ENCODE measurements at places on chromosomes 16 and 17.

GRCh38 chr17:44966348-44967025 is 1.6 kb downstream of the C1QL1 start:
- no peak for DNase-seq

DNA sequence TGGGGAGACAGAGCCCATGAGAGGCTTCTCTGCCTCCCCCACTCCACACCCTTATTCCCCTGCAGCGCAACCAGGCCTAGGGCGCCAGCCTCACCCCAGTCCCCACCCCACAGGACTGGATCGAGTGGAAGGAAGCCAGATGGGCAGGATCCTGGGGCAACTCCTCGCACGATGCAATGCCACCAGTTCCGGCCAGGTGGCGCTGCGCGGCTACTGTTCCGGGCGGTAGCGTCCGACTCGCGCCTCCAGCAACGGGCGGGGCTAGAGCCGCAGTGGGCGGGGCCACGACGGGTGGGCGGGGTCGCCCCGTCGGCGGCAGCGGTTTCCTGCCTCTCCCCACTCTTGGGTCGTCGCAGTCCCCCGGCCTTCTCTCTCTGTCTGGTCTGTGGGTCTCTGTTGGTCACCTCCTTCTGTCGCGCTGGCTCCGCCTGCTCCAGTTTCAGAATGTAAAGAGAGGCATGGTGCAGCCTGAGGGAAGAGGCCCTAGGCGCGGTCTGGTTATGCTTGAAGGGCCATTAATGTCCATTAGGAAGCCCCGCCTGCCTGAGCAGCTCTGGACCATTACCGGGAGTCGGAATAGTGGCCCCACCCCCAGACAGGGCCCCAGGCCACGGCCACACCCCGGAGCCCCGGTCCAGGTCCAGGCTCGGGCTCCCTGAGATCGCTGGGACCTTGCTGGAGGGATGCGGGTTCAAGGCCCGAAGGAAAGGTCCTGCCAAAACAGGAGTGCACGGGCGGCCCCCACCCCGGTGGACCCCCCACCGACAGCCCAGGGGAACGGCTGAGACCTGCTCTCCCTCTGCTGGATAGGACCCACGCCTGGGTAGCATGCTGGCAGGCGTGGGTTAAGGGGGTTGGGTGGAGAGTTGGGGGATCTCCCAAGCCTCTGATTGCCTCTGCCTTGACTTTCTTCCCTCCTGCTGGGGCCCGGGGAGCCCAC is 3.3 kb upstream of the NHERF2 start:
- DNase-seq, result peak; percentile 78

DNA sequence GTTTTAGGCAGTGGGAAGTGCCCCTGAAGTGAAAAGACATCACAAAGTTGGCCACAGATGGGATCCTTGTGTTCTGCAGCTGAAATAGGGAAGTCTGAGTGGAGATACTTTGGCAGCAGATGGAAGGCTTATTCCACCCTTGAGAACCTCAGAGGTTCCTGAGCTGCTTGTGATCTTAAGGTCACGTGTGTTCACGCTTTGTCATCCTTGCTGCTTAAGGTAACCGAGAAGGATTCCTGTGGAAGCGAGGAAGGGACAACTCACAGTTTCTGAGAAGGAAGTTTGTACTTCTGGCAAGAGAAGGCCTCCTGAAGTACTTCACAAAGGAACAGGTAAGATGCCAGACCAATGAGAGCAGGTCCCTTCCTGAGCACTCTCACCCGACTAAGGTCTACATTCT is 12.2 kb downstream of the ADAP2 start:
- DNase-seq, result peak; percentile 42

DNA sequence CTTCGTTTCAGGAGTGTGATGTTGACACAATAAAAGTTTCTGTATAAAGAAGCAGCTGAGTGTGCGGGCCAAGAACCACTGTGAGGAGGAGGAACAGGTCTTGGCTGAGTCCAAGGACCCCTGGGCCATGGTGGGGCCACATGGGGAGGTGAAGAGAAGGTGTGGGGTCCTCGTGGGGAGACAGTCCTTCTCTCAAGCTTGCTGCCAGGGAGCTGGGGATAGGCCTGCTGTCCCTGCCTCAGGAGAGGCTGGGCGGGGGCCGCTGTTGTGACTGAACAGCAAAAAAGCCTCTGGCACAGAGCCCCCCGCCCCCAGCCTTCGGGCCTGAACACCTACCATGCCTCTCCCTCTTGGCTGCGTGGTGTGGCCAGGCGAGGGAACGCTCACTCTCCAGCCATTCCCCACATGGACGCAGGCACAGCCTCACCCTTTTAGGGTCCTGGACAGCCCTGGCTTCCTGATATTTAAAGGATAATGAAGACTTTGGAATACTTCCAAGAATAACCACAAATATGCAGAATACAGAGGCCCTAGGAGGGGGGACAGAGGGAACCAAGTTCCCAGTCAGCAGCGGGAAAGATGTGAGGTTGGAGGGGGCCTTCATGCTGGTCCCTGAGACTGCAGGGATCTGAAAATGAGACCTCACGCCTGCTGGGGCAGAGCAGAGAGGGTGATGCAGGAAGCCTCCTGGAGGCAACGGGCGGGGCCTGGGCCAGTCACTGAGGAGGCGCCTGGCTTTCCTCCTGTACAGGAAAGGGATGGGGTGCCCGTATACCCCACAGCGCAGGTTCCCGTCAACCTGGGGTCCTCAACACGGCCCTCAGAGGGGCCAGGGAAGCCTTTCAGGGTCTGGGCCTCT is 100.0 kb upstream of the CREBBP start:
- no peak for DNase-seq

- no peak for DNase-seq
These were observed 14.0 kb downstream of the ANKRD11 start for GRCh38 chr16:89476379-89476778.
